Amniotic stem cell (primary cell): ENCODE measurements at places on chromosomes 16 and 17.

DNA sequence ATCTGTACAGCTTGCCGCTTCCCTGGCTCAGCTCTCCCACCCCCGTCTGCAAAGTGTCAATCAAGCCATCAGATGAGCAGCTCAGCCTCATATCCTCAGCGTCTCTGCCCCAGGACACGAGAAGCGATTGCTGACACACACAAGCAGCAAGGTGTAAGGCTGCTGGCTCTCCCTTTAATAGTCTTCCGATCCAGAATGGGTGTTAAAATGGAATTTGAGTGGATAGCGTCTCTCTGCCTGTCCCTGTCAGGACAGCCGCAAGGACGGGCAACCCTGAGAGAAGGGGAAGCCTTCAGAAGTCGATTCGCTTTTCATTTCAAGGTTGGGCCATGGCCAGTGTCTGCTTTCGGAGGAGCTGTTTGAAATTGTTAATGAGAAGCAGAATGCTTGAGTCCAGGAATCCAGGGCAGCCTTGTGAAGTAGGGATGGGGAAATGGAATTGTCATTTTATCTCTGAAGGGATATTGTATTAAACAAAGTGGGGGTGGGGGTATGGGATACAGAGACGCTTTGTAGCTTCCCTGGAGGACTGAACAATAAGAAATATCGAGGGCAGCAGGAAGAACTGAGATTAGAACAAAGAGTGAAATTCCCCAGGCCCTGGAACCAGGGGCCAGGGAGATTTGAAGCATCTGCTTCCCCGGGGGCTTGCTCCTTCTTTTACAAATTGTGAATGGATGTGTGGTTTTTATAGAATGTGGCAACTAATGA, 4.7 kb upstream of the PIPOX start:
- DNase-seq: no peak

DNA sequence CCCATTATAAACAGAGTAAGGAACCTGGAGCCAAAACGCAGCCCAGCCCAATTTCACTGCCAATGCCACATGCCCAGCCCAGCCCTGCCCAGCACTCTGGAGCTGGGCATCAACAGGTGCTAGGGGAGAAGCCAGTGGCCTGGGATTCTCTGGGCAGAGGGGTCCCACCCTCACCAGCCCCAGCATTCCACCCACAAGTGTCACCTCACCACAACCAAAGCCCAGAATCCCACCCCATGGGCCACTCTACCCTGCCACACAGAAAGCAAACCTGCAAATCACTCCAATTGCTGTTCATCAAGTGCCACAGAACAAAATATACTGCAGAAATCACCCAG, 102.5 kb upstream of the CDH5 start:
- DNase-seq: no peak

GRCh38 chr16:27113341-27113841, 46.7 kb downstream of the C16orf82 start:
- DNase-seq: no peak

- DNase-seq: no peak
These were observed 1.2 kb downstream of the HOXB1 start for GRCh38 chr17:48529683-48530009.

DNA sequence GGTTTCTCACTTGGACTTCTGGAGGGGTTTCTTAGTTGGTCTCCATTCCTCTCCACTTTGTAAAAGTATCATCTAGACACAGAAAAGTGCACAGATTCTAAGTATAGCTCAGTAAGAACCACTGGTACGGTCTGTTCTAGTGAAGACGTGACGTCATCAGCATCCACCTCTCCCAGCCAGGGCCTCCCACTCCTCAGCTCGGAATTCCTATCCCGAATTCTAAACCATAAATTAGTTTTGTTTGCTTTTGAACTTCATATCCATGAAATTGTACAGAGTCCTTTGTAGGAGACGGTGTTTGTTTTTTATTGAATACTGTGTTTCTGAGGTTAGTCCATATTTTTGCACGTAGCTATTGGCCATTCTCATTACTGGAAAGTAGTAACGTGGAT, 25.5 kb downstream of the FOXK2 start:
- no peak for DNase-seq

DNA sequence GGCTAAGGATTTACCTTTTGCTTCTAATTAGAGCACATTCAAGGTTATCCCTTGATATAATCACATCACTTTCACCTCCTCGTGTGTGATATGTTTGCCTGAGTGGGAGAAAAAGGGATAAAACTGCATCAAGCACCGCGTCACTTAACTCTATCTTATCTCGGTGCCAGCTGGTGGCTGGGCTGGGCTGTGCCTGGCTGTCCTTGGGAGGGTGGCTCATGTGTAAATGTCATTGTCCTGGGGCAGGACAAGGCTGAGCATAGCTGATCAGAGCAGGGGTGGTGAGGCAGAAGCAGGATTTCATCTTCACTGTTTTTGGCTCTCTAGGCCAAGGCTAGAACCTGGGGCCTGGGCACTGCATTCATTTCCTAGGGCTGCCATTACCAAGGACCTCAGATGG, 105.3 kb downstream of the RAP1GAP2 start:
- no peak for DNase-seq

DNA sequence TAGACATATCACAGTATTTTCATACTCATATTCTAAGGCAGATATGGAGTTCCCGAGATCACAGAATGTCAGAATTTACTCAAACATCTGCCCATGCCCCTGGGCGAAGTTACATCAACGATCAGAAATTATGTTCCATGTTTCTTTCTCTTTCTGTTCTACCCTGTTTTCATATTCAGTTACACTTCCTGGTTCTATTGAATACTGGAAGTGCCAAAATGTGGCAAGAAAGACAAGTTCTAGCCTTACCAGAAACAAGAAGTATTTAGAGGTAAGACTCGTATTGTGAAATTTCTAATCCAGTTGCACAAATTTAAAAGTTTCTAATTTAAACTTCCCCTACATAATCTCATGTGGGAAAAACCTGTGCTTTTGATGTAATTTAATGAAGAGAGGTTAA, 36.1 kb downstream of the KCNJ2 start:
- DNase-seq: no peak

GRCh38 chr16:88790312-88791211, 5.5 kb upstream of the PIEZO1 start:
- DNase-seq: no peak

DNA sequence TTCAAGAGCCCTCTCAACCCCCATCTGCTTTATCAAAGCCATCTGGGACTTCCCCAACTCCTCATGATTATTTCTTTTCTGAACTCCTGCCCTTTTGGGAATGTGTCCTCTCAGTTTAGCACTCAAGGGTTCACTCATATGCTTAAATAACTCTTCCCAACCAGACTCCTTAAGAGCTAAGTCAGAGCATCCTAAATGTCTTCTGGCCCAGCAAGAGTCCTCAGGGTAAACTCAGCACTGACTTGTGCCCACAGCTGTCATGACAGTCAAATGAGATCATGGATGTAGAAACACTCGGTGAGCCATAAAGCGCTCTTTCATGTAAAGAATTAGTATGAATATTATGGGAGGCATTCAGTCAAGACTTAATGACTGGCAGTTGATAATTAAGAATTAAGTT, 85.9 kb downstream of the TEX14 start:
- DNase-seq: no peak

DNA sequence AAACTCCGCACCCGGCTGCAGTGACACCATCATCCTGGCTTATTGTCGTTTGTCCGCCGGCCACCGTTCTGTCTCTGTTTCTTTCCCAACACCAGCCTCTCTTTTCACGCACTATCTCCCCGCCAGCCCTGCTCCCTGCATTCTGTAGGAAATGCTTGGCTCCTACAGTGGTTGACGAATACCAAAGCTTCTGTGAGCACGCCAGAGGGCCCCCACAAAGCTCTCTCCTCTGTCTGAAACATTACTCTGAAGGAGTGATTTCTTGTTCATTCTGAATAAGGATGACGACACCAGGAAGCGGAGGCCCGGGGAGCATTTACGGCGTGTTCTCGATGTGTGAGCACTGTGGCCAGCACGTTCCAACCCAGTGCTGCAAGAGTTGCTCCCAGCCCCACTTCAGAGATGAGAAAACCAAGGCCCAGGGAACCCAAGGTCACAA, 58.8 kb downstream of the ADCY9 start:
- no peak for DNase-seq

GRCh38 chr17:81074875-81075274, 39.9 kb downstream of the BAIAP2 start:
- no peak for DNase-seq

DNA sequence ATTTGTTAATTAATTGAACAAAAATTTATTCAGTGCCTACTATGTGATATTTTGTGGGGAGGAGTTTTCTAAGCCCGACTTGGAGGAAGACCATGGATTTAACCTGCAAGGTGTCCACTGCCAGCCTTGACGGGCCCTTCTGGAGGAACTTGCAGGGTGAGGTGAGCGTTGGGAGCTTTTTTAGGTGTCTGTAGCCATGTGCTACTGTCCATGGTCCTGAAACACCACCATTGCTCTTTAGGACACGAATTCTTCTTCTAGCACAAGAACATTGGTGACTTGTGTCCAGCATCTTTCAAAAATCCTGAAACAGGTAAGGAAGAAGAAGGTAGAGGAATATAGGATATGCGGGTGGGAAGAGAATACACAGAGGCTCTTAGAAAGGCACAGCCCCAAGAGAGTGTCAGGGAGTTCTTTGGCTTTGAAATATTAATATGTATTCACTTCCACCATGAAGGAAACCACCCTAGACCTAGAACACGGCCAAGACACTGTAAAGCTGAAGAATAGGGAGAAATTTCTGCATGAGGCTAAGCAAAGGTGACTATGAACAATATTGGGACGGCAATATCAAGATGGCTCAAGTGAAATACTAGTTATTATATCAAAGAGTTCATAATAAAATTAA, 27.9 kb upstream of the OR4D1 start:
- peak; percentile 18 for DNase-seq

- DNase-seq: no peak
These were observed 5.4 kb upstream of the KLHL11 start for GRCh38 chr17:41870627-41871026.

GRCh38 chr17:549177-550040, 165.2 kb downstream of the VPS53 start:
- no peak for DNase-seq

DNA sequence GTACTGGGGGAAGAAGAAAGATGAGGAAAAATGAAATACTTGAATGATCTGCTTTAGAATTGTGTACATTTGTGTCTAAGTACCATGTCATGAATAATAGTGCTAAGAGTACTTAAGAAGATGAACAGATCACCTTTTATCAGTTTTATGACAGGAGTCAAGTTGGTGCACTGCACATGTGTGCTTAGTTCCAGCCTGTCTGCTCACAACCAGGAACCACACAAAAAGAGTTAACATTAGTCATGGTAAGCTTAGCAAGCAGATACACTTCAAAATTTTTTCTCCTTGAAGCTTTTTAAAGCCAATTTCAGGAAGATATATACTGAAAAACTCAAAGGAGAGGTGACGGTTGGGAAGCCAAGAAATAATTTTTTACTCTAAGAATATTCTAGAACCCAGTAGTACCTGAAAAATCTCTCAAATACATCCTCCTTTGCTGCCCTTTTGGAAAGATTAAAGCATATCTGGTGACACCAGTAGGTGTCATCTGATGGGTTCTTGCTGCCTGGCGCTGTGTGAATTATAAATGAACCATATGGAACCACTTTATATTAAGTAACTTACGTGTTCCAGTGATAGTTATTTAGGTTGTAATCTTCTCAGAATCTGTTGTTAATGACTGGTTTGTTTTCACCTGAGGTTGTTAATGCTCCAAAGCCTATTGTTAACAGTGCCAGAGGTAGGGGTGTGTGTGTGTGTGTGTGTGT, 93.4 kb downstream of the MSI2 start:
- no peak for DNase-seq

DNA sequence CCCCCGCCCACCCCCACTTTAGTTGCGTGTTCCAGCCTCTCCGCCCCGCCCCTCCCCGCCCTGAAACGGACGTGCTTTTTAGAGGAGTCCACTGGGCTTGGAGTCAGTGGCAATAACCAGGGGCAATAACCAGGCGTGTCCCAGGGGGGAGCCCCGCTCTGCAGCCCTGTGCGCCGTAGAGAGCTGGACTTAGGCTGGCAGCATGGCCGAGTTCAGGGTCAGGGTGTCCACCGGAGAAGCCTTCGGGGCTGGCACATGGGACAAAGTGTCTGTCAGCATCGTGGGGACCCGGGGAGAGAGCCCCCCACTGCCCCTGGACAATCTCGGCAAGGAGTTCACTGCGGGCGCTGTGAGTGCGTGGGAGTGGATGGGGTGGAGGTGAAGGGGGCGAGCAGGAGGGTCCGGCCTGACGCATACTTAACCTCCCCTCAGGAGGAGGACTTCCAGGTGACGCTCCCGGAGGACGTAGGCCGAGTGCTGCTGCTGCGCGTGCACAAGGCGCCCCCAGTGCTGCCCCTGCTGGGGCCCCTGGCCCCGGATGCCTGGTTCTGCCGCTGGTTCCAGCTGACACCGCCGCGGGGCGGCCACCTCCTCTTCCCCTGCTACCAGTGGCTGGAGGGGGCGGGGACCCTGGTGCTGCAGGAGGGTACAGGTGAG, at the start of gene ALOX15B:
Gene ALOX15B, plus strand, starts transcription at position 106 of the 657 bp plus-strand sequence. Its CDS starts 97 bp downstream, at position 203.
- no peak for DNase-seq

GRCh38 chr16:29009050-29009837, 24.4 kb downstream of the LAT start:
- no peak for DNase-seq

DNA sequence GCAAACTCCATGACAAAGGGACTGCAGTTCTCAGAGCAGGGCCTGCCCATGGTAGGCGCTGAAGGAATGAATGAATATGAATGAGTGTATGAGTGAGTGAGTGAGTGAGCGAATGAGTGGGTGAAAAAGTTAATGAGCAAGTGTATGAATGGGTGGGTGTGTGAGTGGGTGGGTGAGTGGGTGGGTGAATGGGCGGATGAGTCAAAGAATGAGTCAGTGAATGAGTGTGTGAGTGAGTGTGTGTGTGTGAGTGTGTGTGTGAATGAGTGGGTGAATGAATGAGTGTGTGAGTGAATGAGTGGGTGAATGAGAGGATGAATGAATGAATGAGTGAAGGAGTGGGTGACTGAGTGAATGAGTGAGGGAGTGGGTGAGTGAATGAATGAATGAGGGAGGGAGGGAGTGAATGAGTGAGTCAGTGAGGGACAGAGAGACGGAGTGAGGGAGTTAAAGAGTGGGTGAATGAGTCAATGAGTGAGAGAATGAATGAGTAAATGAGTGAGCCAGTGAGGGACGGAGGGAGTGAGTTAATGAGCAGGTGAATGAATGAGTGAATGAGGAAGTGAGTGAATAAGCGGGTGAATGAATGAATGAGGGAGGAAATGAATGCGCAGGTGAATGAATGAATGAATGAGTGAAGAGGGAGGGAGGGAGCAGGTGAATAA, 11.1 kb upstream of the CHMP6 start:
- no peak for DNase-seq

DNA sequence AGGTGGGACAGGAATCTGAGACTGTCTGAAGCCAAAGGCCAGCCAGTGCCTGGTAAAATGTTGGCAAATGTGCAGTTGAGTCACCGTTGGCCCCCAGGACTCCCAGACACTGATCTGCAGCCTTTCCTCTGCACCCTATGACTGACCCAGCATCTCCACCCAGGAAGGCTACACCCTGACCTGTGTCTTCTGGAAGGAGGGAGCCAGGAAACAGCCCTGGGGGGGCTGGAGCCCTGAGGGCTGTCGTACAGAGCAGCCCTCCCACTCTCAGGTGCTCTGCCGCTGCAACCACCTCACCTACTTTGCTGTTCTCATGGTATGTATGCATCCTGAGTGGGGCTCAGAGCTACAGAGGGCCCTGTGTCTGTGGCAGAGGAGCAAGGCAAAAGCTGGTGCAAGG, 24.0 kb downstream of the ADGRG5 start:
- DNase-seq: no peak

- peak; percentile 76 for DNase-seq
These were observed 117.9 kb downstream of the C17orf67 start for GRCh38 chr17:56715613-56716357.
